Type B pancreatic cell (in vitro differentiated cells): ENCODE measurements at places on chromosomes 1 and 21. TPM values are rescaled to one million over a fixed set of nuclear protein-coding genes. Genes with fewer than 3 reads are reported as not detected.

- no peak for DNase-seq
Measured at GRCh38 chr1:117871013-117871412, 58.4 kb downstream of the GDAP2 start.

CAPZA1 gene
- 128 and 129 TPM in 2 replicates for total RNA-seq

- DNase-seq, result no peak
Measured at GRCh38 chr1:23795676-23796465, 4.7 kb downstream of the GALE start.

DNA sequence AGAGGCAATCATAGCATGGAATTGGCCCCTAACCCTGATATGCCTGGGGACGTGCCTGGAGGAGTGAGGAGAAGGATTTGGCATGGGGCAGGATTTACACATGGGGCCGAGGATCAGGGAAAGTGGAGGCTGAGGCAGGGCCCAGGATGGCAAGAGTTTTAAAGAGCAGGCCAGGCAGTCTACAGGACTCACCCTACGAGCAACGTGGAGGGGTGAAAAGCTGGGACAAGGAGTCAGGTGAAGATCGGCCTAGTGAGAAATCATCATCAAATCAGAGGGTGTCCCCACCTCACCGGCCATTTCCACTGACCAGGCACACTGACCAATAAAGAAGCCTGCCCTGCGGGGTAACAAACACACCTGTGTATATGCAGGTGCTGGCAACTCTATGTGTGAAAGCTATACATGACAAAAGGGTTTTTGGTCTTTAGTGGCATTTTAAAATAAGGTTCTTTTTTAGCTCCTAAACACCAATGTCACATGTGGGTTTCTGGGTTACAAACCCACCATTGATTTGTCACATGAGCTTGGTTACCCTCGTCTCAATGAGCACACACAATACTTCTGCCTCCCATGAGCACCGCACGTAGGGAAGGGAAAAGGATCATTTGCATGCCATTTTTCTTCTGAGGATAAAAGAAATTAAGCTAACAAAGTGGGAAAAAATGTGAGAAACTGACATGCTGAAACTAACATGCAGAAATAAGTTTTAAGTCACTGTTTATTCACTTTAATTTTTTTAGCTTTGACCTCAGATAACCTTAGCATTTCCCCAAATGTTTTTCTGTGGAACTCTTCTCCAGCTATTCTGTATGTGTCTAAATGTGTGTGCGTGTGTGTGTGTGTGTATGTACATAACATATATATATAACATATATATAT is 168.1 kb upstream of the EDN2 start:
- no peak for DNase-seq

DNA sequence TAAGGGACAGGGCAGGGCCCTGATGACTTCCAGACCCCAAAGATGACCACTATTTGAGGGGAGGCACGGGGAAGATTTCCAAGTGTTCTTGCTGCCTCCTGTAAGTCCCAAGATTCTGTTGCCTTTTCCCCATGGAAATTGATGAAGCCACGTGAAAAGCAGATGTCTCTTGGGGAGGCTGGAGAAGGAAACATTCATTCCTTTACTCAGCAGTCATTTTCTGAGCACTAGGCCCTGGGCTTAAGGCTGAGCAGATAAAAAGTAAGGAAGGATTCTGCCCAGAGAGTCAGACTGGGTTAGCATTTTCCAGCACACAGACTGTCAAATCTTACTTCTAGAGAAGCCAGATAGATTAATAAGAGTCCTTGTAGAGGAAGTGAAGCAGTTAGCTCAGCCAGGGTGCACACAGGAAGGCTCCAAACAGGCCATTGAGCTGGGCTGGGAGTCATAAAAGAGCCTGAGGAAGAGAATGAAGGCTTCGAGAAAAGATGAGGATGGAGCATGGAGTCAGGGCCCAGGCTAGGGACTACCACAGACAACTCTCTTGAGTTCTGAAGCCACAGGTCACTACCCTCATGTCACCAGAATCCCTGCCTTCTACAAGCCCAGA is 10.1 kb downstream of the EXTL1 start:
- DNase-seq, result no peak
